ENCODE measurements at places on chromosomes 5 and 9.

- no peak for DNase-seq
Measured at GRCh38 chr9:137499858-137500661, 40.9 kb upstream of the NSMF start.

DNA sequence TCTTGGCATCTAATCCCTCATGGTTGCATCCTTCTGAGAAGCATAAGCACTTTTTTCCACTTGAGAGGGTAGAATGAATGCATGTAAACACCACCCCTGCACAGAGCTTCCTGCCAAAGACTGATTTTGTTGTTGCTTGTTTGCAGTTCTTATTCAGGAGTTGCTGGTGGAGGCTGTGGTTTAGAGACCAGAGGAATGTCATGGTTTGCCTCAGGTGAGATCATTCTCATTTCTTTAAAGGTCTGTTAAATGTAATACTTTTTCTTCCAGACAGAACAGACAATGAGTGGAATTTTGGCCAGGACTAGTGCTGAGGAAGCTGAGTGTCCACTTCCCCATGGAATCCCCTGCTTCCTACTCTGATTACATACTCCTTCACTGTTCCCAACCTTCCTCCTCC is 3.2 kb upstream of the TNC start:
- DNase-seq, result no peak

GRCh38 chr5:157611571-157612476 is 36.2 kb upstream of the ADAM19 start:
- DNase-seq, result peak; percentile 53

GRCh38 chr9:107438211-107439031 is 51.1 kb downstream of the KLF4 start:
- DNase-seq, result no peak

DNA sequence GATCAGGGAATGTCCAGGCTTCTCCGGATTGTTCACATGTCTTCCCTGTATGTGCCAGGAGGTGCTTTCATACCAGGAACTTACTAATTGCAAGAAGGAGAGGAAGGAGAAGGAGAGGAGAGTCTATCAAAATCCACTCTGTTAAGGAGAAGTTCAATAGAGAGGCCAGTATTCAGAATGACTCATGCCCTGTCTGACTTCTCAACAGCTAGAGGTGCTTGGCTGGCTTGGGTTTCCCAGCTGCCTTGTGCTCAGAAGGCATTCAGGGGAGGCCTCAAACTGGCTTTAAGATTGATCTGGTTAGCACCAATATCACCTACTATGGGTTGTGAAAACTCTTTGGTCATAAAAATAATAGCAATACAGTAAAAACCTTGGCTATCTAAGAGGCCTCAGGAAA is 167.9 kb upstream of the GLRA1 start:
- DNase-seq, result no peak

DNA sequence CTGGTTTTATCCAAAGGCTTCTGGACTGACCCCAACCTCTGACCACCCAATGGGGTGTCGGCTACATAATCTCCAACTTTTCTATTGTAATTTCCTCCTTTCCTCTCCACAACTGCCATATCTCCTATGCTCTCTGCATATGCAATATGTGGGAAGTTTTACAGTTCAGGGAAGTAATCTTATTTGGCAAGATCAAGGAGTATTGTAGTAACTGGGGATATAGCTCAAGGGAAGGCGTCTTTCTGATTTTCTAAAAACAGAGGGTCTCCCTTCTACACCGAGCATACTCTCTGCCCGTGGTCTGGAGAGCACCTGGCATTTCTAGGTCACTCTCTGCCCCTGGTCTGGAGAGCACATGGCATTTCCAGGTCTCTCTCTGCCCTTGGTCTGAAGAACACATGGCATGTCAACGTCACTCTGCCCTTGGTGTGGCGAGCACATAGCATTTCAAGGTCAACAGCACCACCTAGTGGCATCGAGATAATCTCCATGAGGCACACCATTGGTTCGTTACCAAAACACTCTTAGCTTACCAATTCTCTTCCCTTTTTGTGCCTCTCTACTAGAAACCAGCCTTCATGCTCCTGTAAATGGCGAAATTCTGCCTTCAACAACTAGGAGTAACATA is 616.4 kb upstream of the NUDT12 start:
- DNase-seq, result peak; percentile 73

DNA sequence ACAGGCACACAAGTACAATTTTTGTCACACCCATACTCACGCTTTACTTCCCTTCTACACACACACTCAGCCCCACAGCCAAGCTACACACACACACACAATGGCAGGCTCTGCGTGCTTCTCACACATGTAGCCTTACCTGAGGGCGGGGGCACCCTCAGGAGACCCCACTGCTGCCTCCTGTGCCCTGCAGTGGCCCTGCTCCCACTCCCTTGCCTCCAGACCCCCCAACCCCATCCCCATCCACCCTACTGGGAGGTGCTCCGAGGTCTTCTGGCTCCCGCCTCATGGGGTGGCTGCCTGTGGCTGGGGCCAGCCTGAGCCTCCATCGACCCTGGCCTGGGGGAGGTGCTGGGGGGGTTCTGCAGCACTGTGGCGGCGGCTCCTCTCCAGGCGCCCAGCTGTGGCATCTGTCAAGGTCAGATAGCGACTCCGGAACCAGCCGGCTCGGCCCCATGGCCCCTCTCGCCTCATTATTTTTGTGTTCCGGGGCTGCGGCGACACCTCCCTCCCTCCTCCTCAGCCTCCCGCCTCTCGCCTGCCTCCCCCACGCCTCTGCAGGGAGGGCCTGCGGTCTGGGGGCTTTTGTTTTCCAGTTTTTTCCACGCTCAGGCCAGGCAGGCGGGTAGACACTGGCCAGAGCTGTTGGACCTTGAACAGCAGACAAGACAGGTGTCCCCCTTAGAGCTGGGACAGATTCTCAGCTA is 21.7 kb downstream of the CXXC5 start:
- no peak for DNase-seq

- no peak for DNase-seq
Measured at GRCh38 chr9:134959971-134960310, 42.2 kb upstream of the FCN1 start.

GRCh38 chr5:129460672-129460935 is 506 bp downstream of the ADAMTS19 start:
- no peak for DNase-seq

DNA sequence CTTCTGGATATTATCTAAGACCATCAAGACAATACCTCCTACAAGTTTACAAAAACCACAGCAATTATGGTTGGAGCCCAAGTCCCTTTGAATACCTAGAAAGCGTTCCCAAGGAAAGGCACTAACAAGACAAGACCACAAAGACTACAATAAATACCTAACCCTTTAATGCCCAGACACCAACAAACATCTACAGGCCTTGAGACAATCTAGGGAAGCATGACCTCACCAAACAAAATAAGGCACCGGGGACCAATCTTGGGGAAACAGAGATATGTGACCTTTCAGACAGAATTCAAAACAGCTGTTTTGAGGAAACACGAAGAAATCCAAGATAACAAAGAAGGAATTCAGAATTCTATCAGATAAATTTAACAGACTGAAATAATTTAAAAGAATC is 37.8 kb downstream of the OXCT1 start:
- DNase-seq, result no peak

DNA sequence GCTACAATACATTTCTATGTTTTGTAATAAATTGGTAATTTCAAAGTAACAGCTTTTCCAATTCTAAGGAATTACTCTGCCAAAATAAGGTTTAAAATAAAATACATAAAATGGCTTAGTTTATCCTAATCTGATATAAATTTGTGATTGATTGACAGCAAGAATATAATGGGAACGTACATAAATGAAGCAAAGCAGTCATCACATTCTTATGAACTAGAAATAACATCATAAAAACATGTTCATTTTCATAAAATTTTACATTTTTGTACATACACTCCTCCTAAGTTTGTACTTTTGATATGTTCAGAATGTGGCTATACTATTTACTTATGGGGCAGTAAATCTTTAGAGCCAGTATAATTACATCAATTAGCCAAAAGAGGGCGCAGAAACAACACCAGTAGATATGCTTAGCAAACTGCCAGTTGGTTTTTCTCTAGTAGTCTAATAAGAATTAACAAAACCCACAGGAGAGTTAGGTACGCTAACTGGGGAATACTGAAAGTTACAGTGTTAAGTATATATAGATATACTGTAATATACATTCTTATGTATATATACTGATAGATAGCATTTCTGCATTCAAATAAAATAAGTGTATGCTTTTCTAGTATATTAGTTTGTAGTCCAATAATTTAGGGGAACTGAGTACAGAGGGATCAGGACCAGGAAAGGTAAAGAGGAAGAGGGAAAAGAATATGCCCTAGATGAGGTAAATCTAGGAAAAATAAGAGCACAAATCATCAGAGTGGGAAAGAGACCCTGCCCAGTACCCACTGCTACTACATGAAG is 76.8 kb downstream of the ZDHHC21 start:
- peak; percentile 2 for DNase-seq

GRCh38 chr5:171688696-171689495 is 96.7 kb upstream of the SMIM23 start:
- peak; percentile 4 for DNase-seq

DNA sequence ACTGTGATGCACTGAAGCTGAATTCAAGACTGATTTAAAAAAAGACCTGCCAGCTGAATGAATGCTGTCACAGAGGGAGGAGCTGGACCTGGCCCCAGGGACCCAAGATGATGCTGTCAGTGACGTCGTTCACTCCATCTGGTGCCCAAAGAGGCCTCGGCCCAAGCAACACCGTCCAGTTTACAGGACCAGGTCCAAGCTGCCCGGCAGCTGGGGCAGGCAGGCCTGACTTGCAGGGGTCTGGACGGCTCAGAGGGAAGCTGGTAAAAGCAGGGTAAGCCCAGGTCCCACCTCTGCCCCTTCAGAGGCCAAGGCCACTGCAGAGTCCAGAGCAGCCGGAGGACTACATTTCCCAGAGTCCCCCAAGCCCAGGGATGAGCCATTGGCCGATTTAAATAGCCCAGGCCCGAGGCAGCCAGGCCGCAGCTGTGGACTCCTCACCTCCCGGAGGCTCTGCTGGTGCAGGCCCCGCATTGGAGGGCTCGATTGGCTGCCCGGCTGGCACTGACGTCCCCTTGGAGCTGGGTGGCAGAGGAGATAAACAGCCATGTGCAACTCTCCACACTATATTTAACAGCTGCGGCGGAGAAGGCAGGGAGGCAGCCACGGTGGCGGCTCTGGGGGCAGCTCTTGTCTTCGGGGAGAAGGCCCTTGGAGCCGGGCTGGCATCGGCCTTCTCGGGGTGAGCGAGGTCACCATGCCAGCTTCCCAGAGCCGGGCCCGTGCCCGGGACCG is at the start of gene PLPP7:
Gene PLPP7, plus strand, starts transcription at position 423 of the 735 bp plus-strand sequence. Its CDS starts 275 bp downstream, at position 698.
- DNase-seq, result peak; percentile 35

DNA sequence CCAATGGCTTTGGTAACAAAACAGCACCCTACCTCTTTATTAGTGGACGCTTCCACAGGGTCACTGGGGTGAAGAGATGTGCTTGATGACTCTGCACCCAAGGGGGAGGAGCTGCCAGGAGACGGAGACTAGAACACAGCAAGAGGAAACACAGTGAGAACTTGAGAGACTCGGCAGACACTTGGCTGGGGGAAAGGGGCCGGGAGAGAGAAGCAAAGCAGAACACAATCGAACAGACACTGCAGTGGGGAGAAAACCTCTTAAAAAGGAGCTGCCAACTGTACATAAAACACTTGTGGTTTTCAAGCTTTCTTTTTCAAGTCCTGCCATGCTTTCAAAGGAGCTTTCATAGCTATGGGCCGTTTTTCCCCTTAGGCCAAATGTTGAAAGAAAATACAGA is 151.0 kb downstream of the ENTREP1 start:
- peak; percentile 76 for DNase-seq

DNA sequence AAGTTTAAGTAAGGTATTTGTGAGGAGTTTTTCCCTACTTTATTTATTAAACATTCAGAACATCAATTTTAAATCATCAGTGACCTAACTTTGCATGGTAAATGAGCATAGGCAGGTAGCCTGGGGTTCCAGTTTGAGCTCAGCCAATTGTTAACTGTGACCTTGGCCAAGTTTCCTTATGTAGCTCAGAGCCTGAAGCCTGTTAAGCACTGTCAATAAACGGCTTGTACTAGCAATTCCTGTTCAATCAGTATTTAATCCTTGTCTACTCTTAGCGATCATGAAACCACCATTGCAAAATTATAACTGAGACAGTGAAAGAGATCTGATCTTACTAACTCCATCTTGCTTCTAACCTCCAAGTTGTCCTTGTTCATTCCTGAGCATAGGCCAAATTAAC is 4.7 kb upstream of the SOWAHA start:
- no peak for DNase-seq

- no peak for DNase-seq
Measured at GRCh38 chr5:53907827-53908226, 347.4 kb downstream of the NDUFS4 start.

GRCh38 chr5:36878392-36879082 is 2.0 kb downstream of the NIPBL start:
- no peak for DNase-seq

All from COLO829 (cell line).